ENCODE measurements at places on chromosomes 11 and 22. TPM values are rescaled to one million over a fixed set of nuclear protein-coding genes. Genes with fewer than 3 reads are reported as not detected.

Gene BTG4
- not detected for total RNA-seq

Gene PHOX2A
- total RNA-seq: not detected

Gene TRIM51
- not detected for total RNA-seq

Gene UBQLN3
- total RNA-seq: 1.5 TPM

Gene UCP2
- 33.7 TPM for total RNA-seq

Gene ZPR1
- 20.6 TPM for total RNA-seq

Gene KRTAP5-2
- total RNA-seq: not detected

Gene CASP5
- total RNA-seq: not detected

Gene CD3G
- total RNA-seq: not detected

Data from uterus (tissue), 4 donors.